ENCODE measurements at places on chromosomes 16 and 17.
A peak's percentile ranks its signal among the peaks of the same experiment; 100 is the strongest.

DNA sequence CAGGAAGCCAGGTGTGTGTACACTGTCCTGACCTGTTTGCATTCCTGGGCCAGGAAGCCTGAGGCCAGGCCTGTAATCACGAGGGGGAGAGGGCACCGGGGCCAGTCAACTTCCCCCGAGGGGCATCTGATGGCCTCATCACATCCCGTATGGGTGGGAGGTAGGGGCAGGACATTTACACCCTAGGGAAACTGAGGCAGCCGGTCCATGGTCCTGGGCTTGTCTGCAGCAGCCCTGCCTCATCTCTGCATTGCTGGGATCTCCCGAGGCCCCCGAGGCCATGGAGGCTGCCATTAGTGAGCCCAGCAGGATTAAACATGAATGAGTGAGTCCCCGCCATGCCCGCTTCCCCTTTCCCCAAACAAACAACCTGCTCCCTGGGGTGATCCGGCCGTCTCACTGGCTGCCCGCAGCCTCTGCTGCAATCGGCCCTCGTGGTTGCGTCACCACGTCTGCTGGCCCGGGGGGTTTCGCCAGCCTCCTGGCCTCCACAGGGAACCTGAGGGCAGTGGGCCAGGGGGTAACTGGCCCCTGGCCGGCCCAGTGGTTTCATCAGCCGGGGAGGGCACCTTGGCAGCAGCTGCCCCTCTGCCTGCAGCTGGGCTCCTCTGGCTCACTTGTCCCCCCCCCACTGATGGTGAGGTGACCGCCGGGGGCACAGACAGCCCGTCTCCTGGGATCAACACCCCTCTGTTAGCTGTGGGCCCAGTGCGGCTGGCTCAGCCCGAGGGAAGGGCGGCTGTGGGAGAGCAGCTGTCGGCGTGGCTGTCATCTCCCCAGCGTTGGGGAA is 88.3 kb upstream of the GSE1 start:
- peak; percentile 31 for DNase-seq

- no peak for DNase-seq
Measured at GRCh38 chr16:4915226-4915761, 21.7 kb downstream of the PPL start.

- DNase-seq, result no peak
Measured at GRCh38 chr17:27218719-27219488, 75.0 kb upstream of the WSB1 start.

- no peak for DNase-seq
Measured at GRCh38 chr17:57034807-57035754, 50.0 kb upstream of the AKAP1 start.

DNA sequence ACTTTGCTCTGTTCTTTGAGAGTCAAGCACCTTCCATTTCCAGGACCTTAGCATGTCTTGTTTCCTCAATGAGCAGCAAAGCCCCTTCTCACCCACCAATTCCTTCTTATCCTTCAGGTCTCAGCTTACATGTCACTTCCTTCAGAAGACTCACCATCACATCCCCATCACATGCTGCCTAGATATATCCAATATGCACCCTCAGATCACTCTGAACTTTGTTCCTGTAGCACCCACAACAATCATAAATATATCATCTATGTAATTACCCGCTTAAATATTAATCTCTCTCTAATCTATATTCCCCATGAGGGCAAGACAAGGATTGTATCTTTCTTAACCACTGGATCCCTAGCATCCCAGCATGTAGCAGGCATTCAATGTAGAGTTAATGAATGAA is 30.4 kb downstream of the KANSL1 start:
- no peak for DNase-seq

DNA sequence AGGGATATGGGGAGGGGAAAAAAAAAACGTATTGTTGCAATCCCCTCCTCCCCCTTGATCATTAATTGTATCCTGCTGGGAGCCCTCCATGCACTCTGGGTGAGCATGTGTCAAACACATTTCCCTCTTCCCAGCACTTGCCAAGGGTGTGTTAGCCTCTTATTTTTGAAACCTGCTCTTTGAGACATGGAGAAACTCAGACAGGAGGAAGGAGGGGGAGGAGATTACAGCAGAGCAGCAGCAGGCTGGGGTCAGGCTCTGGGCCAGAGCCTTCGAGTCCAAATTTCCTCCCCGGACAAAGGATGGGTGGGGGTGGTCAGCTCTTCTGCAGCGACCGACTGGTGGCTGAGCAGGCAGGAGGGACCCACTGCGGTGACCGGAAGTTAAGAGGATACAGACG is 64.7 kb downstream of the SOX9 start:
- DNase-seq, result no peak

DNA sequence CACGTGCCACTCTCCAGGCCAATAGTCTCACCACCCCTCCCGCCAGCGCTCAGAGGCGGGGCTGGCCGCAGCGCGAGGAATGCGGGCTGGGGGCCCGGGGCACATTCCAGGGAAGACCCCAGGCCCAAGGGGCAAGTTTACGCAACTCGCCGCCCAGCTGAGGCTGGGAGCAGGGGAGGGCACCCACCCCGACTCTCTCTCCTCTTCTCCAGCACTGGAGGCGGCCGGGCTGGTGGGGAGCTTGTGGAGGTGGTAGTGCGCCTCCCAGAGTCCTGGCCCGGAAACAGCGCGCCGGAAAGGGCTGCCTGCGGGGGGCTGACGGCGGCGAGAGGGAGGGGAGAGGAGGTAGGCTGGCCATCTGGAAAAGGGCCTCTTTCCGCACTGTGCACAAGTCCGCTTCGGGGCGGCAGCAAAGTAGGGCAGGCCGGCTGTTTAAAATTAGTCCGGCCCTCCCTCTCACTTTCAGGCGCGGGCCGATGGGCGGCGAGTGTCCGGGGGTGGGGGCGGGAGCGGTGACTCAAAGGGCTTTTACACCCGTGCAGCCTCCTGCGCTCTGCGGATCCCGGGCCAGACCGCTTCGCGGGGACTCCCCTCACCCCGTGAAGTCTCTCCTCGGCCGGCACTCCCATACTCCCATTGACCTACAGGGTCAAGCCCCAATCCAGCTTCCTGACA is 1.1 kb downstream of the FHOD1 start:
- DNase-seq, result no peak

GRCh38 chr16:70649300-70649699 is 2.9 kb downstream of the IL34 start:
- DNase-seq, result no peak

- no peak for DNase-seq
Measured at GRCh38 chr16:2992383-2993081, 12.3 kb upstream of the PKMYT1 start.

- no peak for DNase-seq
Measured at GRCh38 chr17:929586-929985, 50.0 kb downstream of the NXN start.

GRCh38 chr17:5299383-5299782 is 17.3 kb downstream of the RABEP1 start:
- DNase-seq, result no peak

Data from hippocampal formation (tissue), 2 donors.